ENCODE measurements at places on chromosomes 16 and 17.
A peak's percentile ranks its signal among the peaks of the same experiment; 100 is the strongest.

GRCh38 chr17:76695059-76695831, 15.5 kb downstream of the MXRA7 start:
- DNase-seq = no peak

- no peak for DNase-seq
These were observed 250.0 kb downstream of the KATNIP start for GRCh38 chr16:27799896-27800295.

- DNase-seq = peak; percentile 91
These were observed at the start of the genes SMG6 and SRR for GRCh38 chr17:2303204-2304188. TSS of gene SMG6 (minus strand) at chr17:2303785. CDS start at chr17:2303720, 65 bp downstream. TSS of gene SRR (plus strand) at chr17:2303950. CDS start at chr17:2315561, 11,611 bp downstream.

GRCh38 chr16:68444056-68444657, 4.2 kb downstream of the SMPD3 start:
- DNase-seq = no peak

- no peak for DNase-seq
These were observed 1021.4 kb downstream of the CDH8 start for GRCh38 chr16:61014869-61015268.

DNA sequence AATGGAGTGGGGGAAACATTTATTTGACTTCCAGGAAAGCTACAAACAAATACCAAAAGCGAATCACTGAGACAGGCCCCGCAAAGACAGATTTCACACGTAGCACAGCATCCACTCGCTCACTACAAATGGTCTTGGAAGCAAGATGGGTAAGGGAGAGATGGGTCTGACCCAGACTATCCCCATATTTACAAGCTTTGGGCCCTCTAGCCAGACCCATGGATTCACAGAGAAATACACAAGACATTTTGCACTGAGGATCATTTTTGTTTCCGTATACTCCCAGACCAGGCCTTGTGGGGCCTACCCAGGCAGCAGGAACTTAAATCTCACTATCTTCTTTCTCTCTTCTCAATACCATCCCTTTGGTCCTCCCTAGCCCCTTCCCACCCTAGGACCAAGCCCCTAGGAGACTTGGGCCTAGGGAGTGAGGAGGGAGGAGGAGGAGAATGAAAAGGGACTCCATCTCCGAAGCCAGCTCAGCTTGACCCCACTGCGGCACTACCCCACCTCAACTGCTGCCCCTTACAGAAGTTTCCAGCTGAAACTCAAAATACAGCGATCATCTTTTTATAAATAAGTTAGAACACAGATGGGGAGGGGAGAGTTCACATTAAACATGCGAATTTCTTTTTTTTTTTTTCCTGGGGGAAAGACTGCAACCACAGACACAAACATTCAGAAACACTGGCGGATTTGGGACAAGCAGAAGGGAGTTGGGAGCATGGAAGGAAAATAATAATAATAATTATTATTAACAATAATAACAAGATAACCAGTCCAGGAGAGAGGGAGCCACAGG, 1.4 kb upstream of the HOXB3 start:
- no peak for DNase-seq

DNA sequence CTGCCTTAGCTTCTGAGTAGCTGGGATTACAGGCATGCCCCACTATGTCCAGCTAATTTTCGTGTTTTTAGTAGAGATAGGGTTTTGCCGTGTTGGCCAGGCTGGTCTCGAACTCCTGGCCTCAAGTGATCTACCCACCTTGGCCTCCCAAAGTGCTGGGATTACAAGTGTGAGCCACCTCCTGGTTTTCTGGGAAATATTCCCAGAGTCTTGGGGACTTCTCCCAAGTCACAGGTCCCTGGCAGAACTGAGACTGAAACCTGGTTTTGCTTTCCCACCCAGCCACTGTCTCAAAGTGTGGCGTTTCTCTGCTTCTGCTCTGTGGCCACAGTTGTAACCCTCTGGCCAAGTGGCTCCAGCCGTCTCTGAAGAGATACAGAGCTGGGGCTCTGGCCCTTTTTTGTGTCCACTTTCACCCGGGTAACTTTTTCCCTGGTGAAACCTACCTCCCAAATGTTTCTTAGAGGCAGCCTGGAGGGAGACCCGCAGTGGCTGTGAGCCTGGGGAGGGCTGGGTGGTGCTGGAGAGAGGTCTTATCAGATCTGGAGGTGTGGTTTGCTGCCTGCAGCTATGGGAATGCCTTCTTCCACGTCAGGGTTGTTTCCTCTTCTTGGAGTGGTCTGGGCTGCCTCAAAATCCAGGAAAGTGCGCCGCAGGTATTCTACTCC, 5.1 kb downstream of the KSR1 start:
- DNase-seq = no peak

- no peak for DNase-seq
These were observed 6.4 kb downstream of the CRYBA1 start for GRCh38 chr17:29253037-29253436.

- DNase-seq = no peak
These were observed 143.7 kb downstream of the PRKCB start for GRCh38 chr16:23979441-23979840.

- no peak for DNase-seq
These were observed 3.3 kb upstream of the NFE2L1 start for GRCh38 chr17:48044851-48045250.

DNA sequence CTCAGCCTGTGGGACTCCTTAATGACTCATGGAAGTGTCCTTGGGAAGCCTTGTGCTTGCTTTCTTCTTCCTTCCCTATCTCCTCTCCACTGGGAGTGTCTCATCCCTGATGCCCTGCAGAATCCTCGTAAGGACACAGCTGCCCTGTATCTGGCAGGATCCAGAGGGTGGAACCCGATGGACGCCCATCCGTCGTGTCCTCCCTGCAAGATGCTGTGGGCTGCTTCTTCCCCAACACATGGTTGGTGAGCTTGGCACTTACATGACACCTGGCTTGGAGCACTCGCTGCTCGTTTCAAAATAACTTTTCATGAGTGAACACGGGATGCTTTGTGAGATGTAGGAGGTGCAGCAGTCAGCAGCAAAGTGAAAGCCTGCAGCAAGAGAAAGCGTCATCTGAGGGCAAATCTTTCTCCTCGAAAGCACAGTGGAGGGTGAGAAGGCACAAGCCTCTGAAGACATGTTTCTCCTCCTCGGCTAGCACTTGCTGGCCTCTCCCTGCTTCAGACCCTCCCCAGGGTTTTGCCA, 3.3 kb downstream of the CCL15 start:
- no peak for DNase-seq

DNA sequence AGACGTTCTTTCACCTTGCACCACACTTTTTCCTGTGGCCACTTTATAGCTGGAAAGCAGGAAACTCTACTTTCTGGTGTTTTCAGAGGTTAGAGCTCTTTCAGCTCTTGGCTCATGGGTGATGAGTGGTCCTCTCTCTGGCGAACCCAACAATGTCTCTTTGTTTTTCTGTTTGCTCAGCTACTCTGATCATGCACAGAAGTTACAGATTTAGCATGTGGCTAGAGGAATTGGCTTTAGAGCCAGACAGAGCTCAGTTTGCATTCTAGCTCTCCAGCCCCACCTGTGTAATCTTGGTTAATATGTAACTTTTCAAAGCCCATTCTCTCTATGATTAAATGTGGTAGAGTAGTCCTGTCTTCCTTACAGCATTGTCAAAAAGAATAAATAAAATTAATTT, 225.2 kb downstream of the HAPSTR1 start:
- no peak for DNase-seq

DNA sequence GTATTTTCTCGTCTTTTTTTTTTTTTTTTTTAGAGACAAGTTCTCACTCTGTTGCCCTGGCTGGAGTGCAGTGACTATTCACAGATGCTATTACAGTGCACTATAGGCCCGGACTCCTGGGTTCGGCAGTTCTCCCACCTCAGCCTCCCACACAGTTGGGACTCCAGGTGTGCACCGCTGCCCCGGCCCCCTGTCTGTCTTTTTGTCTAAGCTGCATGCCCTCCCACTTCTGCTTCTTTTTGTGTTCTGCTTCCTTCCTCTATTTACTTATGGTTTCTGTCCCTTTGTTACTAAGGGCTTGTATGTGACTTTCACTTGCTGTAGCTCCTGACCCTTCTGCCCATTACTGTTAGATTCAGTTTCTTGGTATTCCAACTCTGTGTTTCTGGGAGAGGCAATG, 20.5 kb downstream of the SLC7A6 start:
- DNase-seq = no peak

DNA sequence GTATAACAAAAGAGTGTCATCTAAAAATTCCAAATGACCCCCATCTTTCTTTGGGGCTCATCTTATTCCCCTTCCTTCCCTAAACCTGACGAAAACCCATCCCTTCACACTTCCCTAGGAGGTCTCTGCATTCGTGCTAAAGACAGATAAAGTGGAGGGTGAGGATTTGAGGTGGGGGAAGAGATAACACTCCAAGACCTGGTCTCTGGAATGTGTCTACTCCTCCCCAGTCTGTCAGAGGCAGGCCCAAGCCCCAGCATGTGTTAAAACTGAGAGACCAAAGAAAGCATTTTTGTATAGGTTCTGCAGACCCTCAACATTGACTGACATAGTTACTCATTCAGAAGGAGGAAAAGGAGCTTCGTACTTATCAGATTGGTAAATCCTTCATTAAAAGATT, 11.0 kb upstream of the LHX1 start:
- DNase-seq = no peak

All from stimulated activated CD8-positive, alpha-beta memory T cell treated with anti-CD3 and anti-CD28 coated beads, Interleukin-4, amount 100 ng/mL, for 4 hours (primary cell).